CD4-positive, alpha-beta T cell treated with Interleukin-17A for 1 hour (primary cell): ENCODE measurements at places on chromosomes 6 and 20.
A peak's percentile ranks its signal among the peaks of the same experiment; 100 is the strongest.

DNA sequence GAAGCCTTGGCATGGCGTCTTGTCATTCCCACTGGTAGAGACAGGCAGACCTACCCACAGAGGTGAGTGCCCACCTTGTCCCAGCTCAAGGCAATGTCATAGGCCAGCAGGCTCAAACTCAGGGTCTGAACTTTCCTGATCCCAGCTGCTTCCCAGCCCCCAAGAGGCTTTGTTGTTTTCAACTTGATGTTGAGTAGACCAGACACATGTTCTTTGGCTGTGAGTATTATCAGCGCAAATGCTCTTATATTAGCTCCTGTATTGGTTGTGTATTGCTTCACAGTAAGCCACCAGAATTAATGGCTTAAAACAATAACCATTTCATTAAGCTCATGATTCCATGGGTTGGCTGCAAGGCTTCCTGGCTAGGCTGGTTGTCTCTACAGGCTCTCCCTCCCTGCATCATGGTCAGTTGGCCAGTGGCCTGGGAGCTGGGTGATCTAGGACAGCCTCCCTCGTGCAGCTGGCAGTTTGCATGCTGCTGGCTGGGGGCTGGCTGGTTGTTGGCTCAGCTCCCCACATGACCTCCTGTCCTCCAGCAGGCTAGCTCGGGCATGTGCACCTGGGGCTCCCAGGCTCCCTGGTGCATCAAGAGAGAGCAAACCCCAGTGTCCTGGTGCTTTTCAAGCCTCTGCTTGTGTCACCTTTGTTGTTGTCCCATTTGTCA is 21.6 kb downstream of the TOX2 start:
- no peak for DNase-seq

- DNase-seq, result no peak
Observed at GRCh38 chr6:5752391-5752680, 254.4 kb downstream of the NRN1 start.

DNA sequence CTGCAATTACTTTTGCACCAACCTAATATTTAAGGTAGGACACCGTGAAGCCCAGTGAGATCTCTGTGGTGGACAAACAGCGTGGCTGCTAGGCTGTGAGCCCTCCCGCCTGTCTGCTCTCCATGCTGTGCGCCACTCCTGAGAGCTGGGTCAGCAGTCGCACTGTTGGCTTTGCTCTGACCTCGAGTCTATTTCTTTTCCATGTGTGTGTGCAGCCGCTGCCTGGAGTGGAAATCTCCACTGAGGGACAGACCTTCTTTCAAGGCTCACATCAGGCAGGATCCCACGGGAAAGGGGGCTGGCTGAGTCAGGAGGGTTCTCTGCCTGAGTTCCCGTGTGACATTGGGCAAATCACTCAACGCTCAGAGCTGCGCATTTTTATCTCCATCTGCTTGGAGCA is 27.1 kb downstream of the RIPOR3 start:
- DNase-seq, result no peak

- DNase-seq, result no peak
Observed at GRCh38 chr6:126252154-126252553, 87.8 kb upstream of the CENPW start.

GRCh38 chr6:129605967-129606366 is 104.0 kb downstream of the ARHGAP18 start:
- no peak for DNase-seq

- DNase-seq, result no peak
Observed at GRCh38 chr6:156057869-156058268, 602.2 kb upstream of the NOX3 start.

- DNase-seq, result no peak
Observed at GRCh38 chr6:27478141-27478705, 5.3 kb upstream of the ZNF184 start.

- no peak for DNase-seq
Observed at GRCh38 chr6:136745300-136745699, 47.0 kb downstream of the MAP3K5 start.

- DNase-seq, result peak; percentile 72
Observed at GRCh38 chr6:106163966-106164877, 78.1 kb downstream of the PRDM1 start.

- no peak for DNase-seq
Observed at GRCh38 chr6:105803442-105803841, 282.7 kb upstream of the PRDM1 start.

DNA sequence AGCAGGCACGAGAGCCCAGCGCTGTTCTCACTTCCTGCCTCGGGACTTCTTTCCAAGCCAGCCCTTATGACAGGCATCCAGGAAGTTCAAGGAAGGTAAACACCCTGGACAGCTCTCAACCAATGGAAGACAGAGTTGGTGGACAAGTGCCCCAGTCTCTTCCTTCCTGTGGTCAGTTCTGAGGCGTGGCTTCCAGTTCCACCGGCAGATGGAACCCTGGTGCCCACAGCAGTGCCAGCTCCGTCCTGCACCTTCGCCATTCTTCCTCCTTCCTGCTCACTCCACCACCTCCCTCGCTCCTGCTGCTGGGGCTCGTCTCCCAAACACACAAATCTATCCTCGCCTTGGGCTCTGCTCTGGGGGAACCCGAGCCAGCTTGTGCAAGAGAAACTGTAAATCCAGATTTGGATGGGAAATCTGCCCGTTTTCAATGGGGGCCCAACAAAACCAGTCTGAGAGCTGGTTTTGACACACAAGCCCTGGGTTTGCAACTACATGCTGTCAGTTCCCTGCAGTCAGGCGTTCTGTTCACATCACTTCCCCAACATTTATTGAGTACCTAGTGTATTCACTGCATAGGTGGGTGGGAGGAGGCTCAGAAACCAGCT is 162.7 kb downstream of the GRM4 start:
- DNase-seq, result no peak

DNA sequence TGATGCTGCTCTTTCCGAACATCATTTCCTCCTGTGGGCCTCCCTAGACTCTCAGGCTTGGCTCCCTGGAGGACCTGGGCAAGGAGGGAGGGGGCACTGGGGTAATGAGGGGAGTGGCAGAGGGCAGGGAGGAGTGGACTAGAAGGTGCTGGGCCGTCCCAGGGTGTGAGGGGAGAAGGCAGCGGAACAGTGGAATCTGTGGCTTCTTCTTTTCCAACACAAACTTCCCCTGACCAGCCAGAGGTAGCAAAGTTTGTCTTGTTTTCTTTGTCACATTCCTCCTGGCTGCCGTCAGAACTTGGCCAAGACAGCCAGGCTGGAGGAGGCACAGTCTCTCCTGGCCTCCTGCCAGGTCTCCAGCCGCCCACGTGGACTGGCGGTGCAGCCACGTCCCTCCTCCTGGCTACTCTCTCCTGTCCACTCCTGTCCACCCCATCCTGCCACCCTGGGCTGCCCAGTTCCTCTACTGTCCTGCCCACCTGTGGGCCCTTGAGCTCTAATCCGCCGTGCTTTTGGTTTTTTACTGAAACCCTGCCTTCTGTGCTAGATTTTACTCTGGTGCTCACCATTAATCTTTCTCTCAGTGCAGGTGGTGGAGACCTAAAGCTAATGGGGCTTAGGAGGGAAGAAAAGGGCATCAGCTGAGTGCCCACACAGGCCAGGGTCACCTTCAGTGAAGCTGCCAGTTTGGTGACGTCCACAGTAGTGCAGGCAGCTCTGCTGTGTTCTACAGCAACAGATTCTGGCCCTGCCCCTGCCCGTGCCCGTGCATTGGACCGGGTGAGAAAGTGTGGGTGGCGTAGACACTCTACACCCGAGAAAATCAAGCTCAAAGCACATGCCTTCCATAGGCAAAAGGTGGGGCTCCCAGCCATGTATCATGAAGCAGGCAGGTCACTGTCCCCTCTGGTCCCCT is 2.8 kb upstream of the CDSN start:
- no peak for DNase-seq

DNA sequence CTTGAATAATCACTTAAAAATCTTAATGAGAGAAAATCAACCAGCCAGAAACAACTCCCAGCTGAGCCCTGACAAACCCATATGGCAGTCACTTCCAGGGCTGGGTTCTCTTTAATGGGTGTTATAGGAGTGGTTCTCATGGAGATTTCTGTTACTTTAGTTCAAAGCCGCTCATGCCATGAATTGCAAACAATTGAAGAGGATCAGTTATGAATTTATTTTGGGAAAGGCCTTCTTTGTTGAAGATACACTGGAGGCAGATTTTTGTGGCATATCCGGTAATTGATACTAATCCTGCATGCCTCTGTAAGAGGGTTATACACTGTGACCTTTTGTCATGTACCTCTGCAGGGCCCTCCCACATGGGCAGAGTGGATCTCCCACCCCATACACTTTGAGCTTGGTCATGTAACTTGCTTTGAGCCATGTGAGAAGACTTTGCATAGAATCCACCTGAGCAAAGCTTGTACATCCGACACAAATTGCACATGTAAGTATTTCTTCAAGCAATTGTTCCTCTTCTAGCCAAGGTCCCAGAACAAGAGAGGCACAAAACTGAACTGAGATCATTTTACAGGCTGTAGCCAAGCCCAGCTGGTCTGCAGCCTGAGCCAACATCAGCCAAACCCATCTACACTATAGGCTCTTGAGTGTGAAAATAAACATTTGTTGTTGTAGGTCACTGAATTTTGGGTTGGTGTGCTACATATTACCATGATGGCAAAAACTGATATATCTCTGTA is 492.3 kb downstream of the PREX1 start:
- DNase-seq, result no peak

DNA sequence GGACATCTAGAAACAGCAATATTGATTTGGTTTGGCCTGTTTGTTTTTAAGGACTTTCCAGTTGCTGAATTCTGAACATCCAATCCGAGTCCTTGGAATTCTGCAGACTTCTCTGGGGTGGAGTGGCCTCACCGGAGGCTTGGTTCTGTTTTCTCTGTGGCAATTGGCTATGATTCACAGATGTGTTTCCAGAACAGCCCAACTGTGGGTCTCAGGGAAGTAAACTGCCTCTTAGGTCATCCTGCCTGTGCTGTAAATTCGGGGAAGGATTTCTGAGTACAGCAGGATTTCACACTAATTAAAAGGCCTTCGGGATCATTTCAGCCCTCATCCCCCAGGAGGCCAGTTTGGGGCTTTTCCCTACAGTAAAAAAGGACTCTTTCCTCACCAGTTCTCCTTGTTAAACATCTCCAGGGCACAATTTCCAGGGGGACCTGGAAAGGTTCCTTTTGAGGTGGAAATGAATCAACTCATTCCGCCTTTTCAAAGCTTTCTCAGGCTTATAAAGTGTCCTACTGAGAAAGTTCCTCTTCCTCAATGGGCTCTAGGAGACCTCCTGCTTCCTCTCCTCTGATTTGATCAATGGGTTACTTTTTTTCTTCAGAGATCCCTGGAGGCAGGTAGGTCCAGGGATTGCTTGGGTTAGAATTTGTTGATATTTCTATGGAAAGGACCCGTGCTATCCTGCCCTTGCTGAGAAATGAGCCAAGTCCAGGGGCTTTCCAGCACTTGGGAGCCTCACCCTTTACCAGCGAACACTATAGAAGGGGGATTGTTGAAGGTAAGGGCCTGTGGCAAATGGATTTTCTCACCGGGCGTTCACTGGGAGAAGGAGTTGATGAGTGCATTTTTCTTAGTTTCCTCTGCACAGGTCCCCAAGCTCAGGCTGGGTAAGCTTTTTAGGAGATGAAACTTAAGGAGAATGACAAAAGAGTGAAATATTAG is 114.6 kb downstream of the CLIC5 start:
- no peak for DNase-seq

DNA sequence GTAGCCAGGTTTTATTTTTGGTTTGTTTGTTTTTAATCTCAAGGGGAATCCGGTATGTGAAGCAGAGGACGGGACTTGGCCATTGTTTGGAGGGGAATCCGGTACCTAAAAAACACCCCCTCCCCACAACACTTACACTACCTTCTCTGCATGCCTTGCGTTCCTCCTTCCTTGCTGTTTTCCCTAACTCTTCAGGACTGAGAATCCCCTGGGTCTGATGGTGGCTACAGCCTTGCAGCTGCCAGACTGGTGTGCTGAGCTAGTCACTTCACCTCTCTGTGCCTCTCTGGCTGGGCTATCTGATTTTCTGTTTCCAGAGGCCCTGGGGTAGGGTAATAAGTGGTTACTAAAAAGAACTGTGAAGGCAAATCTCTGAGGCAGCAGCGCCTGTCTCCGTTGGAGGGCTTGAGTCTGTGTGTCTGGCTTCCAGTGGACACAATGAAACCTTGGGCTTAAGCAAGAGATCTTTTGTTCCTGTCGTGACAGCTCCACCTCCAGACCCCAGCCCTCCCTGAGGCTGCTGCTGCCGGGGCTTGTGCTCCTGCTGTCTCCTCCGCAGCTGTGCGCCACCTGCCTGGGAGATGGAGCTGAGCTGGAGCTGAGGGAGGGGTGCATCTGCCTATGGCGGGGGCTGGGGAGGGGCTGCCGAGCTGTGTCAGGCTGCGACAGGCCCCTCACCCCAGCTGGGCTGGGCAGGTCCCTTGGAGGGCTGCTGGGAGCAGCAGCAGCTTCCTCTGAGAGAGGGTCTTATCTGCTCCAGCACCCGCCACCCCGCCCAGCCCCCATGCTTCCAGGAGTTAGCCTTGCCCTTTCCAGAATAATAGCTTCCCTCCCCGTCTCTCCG is 65.8 kb upstream of the CCDC167 start:
- no peak for DNase-seq

- no peak for DNase-seq
Observed at GRCh38 chr6:154384191-154384590, 27.6 kb upstream of the IPCEF1 start.

GRCh38 chr6:166862287-166862977 is 93.9 kb downstream of the RNASET2 start:
- peak; percentile 54 for DNase-seq

DNA sequence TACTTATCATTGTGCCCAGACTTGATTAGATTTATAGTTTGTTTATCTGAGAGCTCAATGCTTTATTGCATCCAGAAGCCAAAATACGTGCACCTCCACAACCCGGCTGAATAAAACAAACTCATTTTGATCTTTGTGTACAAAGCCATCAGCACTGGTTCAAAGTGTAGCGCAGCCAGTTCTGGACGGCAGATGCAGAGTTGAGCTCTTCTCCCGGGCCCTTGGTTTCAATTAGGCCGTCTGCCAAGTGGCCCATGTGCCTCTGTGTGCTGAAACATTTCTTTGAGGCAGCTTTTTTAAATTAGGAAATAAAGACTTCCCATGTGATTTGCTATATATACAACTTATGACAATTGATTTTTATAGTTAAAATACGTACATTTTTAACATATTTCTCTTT is 96.2 kb upstream of the RSPO3 start:
- DNase-seq, result no peak

DNA sequence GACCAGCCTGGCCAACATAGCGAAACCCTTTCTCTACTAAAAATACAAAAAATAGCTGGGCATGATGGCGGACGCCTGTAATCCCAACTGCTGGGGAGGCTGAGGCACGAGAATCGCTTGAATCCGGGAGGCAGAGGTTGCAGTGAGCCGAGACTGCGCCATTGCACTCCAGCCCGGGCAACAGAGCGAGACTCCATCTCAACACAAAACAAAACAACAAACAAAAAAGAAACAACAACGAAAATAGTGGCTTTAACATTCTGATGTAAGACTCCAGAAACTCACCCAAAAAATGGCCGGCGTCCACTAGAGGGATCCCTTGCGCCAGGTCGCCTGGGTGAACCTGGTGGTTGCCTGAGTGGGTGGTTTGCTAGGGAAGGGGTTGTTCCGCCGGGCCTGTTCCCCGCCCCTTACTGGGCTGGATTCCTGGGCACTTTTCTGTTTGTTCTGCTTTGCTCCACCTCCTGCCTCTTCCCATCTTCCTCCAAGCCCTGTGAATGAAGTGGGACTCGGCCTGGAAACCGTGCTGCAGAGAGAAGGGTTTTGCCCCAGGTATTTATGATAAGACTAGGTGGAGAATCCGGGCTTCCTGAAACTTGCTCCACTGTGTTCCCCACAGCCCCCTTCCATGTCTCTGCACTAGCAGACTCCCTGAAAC is 1.5 kb downstream of the PABPC1L start:
- peak; percentile 55 for DNase-seq

GRCh38 chr20:38893565-38894090 is 32.6 kb upstream of the FAM83D start:
- DNase-seq, result peak; percentile 85
